ENCODE measurements at places on chromosomes 5 and 9.

DNA sequence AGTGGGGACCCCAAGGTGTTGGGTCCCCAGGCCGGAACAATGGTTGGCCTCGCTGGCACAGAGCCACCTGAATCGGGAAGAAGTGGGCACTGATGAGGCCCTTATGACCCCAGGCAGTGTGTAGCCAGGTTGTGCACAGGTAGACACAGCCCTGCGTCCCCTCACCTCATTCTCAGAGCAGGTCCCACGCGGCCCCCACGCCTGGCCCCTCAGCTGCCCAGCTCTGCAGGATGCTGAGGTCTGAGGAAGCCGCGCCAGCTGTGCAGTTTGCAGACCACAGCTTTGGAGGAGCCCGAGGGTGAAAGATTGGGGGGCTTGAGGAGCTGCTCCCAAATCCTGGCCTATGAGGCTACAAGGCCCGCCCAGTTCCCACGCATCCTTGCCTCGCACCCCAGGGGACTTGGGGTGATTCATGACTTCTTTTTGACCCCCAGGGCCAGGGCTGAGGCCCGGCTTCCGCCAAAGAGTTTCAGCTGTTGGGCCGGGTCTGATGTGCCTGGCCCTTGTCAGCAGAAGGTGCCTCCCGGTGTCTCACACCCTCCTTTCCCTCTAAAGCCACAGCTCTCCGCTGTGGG lies 87.8 kb upstream of the PHYKPL start:
- DNase-seq, result no peak

DNA sequence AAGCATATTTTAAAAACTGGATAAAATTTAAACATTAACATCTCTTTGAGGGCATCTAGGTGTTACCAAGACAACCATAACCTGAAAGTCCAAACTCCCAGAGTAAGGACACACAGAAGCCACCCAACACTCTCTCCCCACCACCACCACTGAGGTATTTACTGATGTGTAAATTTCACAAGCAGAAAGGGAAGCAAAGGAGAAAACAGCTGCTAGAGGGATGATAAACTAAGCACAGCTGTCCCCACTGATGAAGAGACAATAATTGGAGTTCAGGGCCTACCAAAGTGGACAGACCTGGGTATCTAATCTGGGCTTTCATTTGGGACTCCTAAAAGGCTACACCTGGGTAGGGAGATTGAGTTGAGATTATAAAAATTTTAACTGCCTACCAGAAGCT lies 63.6 kb downstream of the FRMD3 start:
- DNase-seq, result no peak

- no peak for DNase-seq
These were observed 166.6 kb downstream of the AP3B1 start for GRCh38 chr5:78127875-78128274.

- DNase-seq, result no peak
These were observed 123.7 kb downstream of the RANBP17 start for GRCh38 chr5:170985486-170985885.

GRCh38 chr5:15021266-15022046 lies 149.9 kb upstream of the ANKH start:
- no peak for DNase-seq
